ENCODE measurements at places on chromosomes 13 and 19.

DNA sequence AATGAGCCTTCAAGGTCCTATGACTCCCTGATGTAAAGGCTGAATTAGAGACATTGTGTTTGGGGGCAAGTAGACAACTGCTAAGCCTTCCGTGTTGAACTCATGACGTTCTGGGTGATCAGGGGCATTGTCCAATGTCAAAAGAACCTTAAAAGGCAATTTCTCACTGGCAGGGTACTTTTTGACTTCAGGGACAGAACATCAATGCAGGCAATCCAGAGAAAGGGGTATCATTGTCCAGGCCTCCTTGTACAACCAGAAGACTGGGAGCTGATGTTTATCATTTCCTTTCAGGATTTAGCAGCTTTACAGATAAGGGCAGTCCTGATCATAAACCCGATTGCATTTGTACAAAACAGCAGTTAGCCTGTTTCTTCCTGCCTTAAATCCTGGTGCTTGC, 25.0 kb upstream of the SMAD9 start:
- no peak for DNase-seq

DNA sequence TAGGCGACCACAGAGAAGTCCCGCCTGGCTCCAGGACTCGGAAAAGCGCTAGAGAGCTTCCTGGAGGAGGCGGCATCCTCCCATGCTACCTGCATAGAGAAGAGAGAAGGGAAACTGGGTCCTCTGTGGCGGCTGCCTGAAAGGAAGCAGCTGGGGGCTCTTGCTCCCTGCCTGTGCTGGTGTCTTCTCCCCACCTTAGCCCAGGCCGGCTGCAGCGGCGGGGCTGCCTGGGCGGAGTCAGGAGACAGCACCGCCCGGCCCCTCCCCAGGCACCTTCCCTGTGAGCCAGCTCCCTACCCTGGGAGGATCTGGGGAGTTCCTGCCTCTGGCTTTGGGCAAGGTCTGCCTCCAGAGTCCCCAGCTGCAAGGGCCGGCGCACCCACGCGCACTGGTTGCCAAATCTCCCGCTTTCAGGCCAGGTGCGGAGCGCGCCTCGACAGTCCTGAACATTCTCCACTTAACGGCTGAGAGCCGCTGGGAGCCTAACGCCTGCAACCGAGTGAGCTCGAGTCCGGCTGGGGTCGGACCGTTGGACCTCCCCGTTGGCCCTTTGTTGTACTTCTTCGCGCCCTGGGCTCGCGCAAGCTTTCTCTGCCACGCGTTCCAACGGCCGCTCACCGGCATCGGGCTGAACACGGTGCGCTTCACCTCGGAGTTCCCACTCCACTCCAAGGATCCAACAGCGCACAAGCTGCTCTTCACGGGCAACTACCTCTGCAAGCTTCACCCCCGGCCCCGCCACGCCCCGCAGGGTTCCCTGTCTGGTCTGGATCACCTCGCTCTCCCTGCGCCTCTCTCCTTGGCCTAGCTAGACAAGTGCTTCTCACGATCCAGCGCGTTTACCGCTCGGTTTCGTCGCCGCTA, 21.8 kb upstream of the ZNF30 start:
- DNase-seq: no peak

DNA sequence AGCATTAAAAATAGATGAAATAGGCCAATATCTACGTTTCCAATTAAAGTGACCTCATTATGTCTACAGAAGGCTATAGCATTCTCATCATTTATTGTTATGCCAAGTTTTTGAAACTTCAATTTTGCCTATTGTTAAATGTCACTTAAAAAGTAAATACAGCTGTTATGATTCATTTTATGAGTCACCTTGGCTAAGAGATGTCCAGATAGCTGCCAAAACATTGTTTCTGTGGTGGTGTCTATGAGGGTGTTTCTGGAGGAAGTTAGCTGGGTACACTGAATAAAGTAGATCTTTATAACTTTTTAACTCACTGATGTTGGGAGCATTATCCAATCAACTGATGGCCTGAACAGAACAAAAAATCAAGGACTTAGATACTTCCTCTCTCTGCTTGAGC, 1209.7 kb upstream of the PCDH9 start:
- DNase-seq: no peak

GRCh38 chr19:11364935-11365334, 9.5 kb upstream of the SWSAP1 start:
- DNase-seq: no peak

- no peak for DNase-seq
Measured at GRCh38 chr13:82358284-82358683, 1524.0 kb downstream of the SLITRK1 start.

Data from A673 (cell line).